Astrocyte of the hippocampus (primary cell): ENCODE measurements at places on chromosomes 1 and 21.

DNA sequence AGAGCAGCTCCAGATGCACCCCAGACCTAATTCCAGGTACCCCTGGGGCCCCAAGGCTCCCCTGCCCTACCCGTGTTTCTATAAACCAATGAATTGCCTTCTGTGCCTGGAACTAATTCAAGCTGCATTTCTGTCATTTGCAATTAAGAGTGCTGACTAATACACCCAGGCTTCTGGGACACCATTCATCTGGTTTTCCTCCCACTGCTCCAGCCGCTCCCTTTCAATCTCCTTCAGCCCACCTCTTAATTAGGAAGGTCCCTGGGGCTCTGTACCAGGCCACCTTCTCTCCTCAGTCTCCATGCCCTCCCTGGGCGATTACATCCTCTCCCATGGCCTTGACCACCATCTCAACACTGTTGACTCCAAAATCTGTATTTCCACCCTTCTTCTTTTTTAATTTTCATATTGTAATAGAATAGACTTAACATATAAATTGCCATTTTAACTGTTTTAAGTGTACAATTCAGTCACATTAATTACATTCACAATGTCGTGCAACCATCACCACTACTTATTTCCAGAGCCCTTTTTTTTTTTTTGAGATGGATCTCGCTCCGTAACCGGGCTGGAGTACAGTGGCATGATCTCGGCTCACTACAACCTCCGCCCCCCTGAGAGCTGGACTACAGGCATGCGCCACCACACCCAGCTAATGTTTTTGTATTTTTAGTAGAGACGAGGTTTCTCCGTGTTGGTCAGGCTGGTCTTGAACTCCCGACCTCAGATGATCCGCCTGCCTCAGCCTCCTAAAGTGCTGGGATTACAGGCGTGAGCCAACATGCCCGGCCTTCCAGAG lies 9.2 kb upstream of the GJB3 start:
- DNase-seq, result peak; percentile 51

DNA sequence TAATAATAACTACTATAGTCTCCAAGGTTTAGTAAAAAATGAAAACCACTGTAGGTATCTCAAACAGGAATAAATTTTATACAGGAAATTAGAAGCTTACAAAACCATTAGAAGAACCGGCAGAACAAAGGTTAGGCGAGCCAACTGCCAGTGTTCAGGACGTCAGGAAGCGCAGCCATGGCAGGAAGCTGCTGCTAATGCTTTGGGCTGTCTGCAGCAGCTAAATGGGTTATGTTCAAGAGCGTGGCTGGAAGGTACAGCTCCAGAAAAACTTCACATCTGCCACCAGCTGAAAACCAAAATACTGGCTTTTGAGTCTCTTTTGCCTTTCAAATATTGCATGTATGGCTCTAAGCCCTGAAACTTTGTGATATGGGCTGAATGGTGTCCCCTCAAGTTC lies 35.7 kb upstream of the MYSM1 start:
- no peak for DNase-seq

DNA sequence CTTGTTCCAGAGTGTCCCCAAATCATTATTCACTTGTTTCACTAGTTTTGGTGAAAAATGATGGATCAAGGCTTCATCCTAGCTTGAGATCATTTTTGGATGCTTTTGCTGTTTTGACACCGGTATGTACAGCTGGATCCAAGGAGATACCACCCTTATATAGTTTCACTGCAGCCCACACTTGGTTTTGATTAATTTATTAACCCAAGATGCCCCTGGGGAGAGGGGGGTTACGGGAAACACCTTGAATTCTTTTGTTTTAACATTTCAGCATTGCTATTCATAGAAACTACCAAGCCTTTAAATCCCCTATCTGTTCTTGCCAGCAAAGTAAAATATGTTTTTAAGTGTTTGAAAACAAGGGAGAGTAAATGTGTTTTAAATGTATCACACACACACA lies 457.7 kb upstream of the RUNX1 start:
- no peak for DNase-seq

GRCh38 chr1:9782897-9783296 lies 40.9 kb downstream of the CLSTN1 start:
- no peak for DNase-seq

GRCh38 chr1:205226868-205227583 lies 720 bp upstream of the TMCC2 start:
- peak; percentile 83 for DNase-seq

- no peak for DNase-seq
These were observed 156.7 kb downstream of the SYT2 start for GRCh38 chr1:202553560-202554038.

GRCh38 chr1:35463232-35463631 lies 94.0 kb downstream of the KIAA0319L start:
- DNase-seq, result no peak

DNA sequence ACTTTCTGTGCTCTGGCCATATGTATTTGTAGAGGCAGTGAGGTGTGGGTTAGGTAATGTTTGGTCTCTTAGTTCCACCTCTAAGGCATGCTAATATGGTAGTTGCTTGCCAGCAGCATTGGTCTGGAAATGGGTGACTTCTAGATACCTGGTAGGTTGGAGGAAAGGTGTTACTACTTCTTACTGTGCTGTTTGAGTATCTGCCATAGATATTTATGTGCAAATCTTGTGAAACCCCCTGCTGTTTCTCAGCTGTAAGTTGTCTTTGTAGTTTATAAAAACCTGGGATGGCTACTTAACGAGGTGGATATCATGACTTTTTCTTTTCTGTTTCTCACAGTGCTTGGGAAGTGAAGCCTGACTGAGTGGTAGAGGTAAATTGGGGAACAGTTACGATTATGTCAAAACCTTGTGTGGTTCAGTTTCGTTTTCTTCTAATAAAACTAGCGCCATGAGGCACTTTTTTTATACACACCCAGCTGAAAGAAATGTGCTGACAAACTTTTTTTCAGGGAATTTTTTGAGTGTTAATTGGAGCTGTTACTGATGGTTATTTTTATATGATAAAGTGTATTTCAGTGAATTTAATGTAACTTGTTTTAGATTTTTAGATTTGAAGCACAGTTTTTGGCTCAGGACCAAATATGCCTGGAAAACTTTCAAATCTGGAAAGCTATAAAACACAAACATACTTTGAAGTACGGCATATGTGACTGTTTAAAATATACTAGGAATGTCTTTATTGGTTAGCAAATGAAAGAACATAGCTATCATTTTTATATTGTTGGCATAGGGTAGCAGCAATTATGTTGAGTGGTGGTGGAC lies 42.1 kb downstream of the CAMSAP2 start:
- DNase-seq, result peak; percentile 53

DNA sequence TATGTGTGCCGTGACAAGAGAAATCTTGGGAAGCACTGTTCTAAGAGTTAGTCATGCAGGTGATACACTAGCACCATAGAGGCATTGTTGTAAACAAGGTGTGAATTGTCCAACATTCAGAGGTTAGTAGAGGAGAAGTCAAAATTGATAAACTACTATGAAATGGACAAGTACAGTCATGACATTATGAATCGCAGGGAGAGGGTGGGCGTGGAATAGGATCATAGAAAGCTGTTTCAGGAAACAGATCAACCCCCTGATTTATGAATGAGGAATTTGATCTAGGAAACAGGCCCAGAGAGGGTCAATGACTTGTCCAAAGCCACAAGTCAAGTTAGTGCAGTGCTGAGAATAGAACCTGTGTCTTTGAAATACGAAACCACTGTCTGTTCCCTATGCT lies 58.5 kb upstream of the LAX1 start:
- no peak for DNase-seq

DNA sequence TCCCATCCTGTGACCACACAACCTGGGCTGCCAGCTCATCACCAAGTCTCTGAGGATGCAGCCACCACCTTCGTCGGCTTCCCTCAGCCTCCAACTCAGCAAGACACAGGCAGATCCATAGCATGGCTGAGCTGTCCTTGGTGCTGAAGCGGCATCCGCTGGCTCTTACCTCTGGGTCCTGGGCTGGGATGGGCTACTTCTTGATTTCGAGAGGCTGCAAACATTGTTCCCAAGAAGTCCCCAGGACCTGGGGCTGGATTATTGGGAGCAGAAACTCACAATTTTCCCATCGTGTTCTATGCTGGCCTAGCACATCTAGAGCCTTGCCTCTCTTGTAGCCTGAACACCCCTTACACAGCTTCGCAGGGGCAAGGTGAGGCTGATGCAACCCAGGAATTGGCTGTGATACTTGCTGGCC lies 24.9 kb upstream of the C1QA start:
- peak; percentile 86 for DNase-seq

DNA sequence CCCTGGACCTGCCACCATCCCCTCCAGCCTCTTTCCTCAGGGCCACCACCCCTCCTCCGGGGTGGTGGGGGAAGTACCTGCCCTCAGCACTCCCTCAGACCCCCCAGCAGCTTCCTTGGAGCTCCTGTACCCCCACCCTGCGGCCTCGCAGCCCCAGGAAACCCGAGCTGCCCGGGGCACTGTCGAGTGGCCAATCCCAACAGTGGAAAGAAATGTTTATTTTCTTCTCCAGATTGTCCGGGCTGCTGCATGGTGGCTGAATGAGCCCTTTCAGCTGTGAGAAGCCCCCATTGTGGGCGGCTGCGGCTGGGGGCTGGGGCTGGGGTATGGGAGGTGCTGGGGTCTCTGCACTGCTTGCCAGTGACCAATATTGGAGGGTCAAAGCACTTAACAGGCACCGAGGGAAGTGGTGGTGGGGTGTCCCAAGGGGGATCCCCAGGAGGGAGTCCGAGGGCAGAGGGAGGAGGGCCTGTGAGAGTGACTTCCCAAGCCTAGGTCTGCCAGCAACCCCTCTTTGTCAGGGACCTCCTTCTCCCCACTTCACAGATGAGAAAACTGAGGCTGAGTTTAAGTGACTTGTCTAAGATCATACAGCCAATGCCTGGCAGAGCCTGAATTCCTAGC lies 25.2 kb downstream of the RUNX3 start:
- no peak for DNase-seq

DNA sequence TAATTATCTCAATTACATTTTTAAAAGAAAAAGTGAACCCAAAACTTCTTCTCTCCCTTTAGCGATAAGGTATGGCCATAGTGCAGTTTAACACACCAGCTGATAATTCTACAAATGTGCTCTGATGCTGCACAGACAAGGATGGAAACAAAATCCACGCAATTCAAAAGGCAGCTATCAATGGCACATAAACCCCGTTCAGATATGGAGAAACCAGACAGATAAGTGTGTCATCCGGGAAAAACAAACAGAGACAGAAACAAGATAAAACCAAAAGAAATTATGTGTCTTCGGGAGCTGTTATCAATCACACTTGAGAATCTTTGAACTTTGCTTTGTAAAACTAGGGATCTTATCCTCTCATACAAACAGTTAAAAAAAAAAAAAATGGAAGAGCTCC lies 73.6 kb downstream of the SIPA1L2 start:
- no peak for DNase-seq

- DNase-seq, result peak; percentile 40
These were observed 110.8 kb upstream of the RUNX1 start for GRCh38 chr21:35159881-35160280.

- DNase-seq, result no peak
These were observed 1.4 kb downstream of the TRIM17 start for GRCh38 chr1:228415221-228415620.

DNA sequence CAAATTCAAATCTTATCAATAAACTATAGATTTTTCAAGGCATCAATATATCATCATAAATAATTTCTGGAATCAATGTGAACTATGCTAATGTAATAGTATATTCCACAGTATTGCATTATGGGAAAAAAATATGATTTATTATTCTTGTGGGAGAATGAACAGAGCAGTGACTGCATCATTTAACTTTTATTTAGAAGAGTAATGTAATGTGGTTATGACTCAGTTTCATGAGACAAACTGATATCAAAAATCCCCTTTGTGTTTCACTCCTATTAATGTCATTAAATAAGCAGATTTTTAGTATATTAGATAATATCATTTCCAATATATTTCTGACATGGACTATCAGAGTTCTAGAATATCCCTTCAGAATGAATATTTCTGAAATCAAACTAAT lies 187.6 kb downstream of the LRRC40 start:
- no peak for DNase-seq

GRCh38 chr1:203443296-203443695 lies 32.3 kb upstream of the PRELP start:
- no peak for DNase-seq

- peak; percentile 17 for DNase-seq
These were observed 102.8 kb downstream of the KCTD3 start for GRCh38 chr1:215669806-215670491.

DNA sequence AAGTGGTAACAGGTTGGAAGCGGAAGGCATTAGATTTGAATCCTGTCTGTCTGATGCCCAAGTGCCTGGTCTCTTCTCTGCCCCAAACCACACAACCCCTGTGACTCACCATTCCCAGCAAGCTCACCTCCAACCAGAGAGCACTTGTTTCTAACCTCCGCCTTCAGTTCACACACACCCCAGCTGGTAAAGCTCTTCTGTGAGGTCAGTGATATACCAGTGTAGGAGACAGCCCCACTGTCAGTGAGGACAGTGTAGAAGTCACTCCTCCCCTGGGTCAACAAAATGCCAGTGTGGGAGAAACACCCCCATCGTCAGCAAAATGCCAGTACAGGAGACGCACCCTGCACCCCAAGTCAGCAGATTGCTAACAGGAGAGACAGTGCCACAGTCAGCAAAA lies 2.6 kb downstream of the RIMS3 start:
- peak; percentile 49 for DNase-seq
